ENCODE measurements at places on chromosomes 2 and 18.

- no peak for DNase-seq
Observed at GRCh38 chr18:33923980-33924379, 300.7 kb downstream of the NOL4 start.

DNA sequence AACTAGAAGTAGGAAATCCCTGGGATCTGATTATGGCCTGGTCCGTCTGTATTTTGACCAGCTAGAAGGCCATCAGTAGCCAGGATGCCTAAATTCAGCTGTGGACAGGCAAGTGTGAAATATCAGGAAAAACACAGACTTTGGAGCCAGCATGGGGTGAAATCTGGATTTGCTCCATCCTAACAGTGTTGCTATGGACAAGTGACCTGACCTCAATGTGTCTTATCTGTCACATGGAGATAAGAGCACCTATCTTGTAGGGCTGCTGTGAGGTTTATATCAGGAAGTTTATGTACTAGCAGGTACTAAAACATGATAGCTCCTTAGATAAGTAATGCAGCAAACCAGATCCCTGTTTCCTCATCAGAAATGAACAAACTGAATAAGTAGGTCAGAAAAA lies 460.4 kb downstream of the STK39 start:
- DNase-seq: no peak

GRCh38 chr2:127566139-127566417 lies 30.6 kb downstream of the MYO7B start:
- DNase-seq: no peak

GRCh38 chr2:75315436-75315835 lies 116.1 kb upstream of the TACR1 start:
- no peak for DNase-seq

- DNase-seq: no peak
Observed at GRCh38 chr2:64698177-64698643, 44.5 kb upstream of the SERTAD2 start.

DNA sequence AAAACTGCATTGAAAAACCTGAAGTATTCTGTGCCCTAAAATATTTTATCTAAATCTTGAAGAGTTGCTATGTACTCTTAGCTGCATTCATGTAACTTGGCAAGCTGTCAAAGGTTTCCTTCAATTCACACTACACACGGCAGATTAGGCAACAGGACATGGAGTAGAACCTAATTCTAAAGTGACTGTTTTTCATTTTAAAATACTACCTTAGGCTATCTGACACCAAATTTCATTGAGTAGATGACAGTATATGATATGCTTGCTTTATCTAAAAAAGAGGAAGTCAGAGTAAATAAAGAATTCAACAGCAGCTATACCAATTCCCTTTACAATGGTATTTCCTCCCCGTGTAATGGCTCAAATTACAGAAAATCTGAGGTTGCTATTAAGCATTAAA lies 45.4 kb downstream of the EXOC6B start:
- DNase-seq: no peak

DNA sequence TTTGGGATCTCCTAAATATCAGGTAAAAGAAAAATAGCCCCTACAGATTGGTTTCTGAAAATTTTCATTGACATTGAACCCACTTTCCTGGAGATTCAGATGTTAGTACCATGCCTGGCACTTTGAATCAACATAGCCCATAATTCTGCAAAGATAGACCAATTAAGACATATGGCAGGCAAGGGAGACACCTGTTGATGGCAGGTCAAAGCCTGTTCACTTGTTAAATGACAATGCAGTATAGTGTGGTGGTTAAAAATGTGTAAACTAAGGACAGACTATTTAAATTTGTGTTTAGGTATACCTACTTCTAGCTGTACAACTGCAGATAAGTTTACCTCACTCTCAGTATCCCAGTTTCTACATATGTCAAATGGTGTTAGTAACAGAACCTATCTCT lies 178.1 kb upstream of the MMADHC start:
- DNase-seq: no peak

DNA sequence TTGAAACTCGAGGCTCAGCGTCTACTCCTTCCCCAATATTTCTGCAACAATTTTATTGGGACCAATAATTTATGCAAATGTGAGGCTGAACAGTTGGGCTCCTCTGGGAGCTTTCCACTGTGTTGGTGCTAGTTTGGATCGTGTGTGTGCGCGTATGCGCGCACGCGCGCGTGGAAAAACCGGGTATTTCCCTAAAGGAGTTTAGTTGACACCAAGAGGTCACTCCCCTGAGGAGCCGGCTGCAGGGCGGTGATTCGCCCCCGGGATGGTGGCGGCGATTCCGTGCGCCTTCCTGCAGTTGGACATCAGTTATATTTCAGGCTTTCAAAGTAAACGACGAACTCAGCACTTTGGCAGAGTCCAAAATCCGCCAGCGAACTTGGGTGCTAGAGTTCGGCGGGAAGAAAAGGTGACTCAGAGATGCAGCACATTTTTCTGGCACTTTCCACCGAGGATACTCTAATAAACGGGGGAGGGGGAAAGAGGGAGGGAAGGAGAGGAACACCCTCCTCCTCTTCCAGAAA lies 186.5 kb upstream of the FANCL start:
- no peak for DNase-seq

- DNase-seq: no peak
Observed at GRCh38 chr18:60322591-60322990, 50.0 kb downstream of the MC4R start.

DNA sequence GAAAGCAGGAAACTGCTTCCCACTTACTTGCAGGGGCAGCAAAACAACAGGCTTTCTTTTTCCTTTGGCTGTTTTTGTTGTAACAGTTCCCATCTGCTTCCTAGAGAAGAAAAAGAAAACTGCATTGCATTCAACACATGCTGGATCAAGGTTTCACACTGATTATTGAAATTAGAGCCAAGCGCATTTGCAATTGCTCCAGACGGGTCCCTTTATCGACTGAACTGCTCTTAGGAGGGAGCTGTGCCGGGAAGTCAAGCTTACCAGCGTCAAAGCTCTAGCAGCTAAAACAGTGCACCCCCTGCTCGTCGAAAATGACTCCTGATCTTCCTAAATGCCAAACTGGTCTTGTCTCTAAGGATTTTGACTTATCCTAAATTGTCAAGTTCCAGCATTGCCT lies 164.0 kb upstream of the SESTD1 start:
- no peak for DNase-seq

- DNase-seq: no peak
Observed at GRCh38 chr18:10841203-10841602, 308.2 kb downstream of the PIEZO2 start.

- DNase-seq: no peak
Observed at GRCh38 chr2:12613137-12613835, 103.5 kb upstream of the TRIB2 start.

GRCh38 chr2:52703004-52703403 lies 1064.6 kb upstream of the CHAC2 start:
- no peak for DNase-seq

- DNase-seq: no peak
Observed at GRCh38 chr2:166891727-166892126, 3.4 kb downstream of the XIRP2 start.

DNA sequence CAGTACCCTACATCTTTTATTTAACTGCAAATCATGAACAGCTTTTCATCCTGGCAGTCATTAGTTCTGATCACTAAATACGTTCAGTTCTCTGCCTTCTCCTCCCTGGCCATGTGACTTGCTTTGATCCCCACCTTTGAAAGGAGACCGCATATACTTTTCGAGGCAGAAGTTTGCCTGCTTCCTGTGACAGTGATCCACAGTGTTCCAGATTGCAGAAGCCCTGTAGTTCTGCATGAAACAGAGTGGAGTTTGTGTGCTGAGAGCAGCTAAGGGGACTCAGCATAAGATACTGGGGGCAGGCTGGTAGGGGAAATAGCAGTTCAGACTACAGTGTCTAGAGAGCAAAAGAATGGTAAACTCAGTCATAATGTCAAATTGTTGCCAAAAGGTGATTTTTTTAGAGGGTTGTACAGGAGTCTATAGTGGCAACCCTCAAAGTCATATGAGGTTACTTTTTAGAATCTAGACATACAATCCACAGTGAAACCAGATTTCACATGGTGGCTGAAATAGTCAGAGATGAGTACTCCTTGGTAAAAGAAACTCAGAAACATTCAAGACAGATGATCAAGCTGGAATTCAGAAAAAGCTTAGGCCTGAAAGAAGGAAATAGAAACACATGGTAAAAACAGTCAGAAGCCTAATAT lies 1800.4 kb upstream of the CELF4 start:
- DNase-seq: no peak
